ENCODE measurements at places on chromosomes 13 and 19.

- DNase-seq, result no peak
These were observed 1.7 kb upstream of the SIGLEC7 start for GRCh38 chr19:51140441-51140840.

- no peak for DNase-seq
These were observed 14.0 kb upstream of the MYADM start for GRCh38 chr19:53853707-53854106.

- DNase-seq, result no peak
These were observed 904 bp upstream of the ALOX5AP start for GRCh38 chr13:30734439-30734838.

DNA sequence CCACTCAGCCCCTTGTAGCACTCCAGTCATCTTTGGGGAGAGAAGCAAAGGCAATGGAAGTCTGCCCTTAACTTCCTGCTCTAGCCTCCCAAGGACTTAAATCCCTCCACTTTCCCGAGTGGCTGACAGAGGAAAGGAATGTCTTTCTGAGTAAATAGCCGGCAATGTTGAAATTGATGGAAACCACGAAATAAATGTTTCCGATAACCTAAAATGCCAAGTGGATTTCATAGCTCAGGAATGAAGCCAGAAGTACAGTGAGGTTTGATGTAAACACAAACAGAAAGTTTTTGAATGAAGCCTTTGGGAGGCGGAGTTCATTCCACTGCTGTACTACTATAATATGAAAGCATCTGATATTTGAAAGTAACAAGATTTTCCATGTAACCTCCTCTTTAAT lies 14.0 kb upstream of the TBC1D4 start:
- no peak for DNase-seq

DNA sequence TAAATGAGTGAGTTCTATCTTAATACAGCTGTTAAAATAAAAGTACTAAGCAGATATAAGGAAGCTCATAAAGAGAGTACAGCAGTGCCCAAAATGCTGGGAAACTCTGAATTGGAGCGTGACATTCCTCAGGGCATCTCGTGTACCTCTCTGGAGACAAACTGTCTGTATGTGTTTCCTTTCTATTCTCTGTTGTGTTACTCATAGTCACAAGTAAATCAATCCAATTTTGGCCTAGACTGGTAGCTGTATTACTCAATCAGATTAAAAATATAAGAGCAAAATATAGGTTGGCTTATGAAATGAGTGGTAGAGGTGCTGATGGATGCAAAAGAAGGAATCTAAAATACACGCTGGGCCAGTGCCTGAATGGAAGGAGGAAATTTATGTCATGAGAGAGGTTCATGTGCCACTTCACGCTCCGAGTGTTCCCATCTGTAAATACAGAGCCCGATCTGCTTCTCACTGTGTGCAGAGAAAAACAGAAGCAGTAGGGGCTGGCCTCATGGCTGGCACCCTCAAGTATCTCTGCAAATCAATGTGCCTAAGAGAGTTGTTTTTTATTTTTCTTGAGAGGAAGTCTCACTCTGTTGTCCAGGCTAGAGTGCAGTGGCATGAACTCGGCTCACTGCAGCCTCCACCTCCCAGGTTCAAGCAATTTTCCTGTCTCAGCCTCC lies 58.7 kb upstream of the RGCC start:
- no peak for DNase-seq

DNA sequence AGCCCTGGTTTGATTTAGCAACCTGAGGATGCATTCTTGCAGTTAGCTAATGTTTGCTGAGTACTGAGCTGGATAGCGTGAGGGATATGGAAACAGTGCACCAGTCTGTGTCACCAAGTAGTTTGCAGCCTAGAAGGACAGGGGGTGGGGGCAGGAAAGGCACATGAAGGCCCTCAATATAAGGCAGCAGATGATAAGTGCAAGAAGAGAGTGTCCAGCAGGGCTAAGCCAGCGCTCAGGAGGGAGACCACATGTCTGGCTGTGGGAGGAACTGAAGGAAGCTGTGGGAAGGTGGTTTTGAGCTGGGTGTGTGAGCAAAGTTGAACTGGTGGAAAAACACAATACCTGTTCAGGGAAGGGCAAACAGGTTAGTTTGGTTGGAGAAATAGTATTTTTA lies 1.7 kb downstream of the CXCL17 start:
- no peak for DNase-seq

DNA sequence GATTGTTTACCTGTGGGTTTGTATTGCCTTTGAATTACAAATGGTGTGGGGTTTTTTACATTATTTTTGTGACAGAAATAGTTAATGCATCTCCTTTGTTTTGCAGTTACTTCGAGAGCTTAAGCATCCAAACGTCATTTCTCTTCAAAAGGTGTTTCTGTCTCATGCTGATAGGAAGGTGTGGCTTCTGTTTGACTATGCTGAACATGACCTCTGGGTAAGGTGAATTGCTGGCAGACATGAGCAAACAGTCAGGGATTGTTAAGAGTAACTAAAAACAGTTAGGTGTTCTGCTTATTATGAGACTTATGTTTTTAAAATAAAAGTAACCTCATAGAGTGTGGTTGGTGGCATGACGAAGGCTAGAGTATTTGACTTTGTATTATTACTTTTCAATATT lies 95.0 kb downstream of the CDK8 start:
- no peak for DNase-seq

GRCh38 chr19:19445911-19446361 lies 40.5 kb downstream of the GATAD2A start:
- DNase-seq, result no peak

DNA sequence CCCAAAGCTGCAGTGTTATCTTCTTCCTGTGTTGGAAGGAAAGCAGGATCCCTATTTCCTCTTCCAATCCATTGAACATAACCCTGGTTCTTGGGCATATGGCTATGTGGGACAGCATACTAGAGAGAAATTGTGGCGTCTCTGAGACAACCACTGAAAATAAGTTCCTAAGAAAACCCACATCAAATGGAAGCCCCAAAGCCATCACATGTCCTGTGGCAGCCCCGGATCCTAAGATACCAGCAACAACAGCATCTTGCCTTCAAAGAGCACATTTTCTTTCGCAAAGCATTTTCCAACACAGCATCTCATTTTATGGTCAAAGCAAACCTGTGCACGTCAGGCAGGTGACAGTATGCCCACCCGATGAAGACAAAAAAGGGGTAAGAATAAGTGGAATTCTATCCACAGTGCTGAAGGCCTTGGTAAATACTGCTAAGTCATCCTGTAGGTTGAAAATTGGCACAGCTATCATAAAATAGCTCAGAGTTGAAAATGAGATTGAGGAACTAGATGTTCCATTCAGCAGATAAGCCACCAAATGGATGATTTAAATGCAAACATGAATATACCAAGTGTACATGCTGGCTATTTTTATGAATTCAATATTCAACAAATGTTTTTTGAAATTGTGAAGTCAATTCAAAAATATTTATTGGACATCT lies 232.2 kb downstream of the DLEU7 start:
- no peak for DNase-seq

- no peak for DNase-seq
These were observed 16.7 kb downstream of the TSKS start for GRCh38 chr19:49746206-49746958.

DNA sequence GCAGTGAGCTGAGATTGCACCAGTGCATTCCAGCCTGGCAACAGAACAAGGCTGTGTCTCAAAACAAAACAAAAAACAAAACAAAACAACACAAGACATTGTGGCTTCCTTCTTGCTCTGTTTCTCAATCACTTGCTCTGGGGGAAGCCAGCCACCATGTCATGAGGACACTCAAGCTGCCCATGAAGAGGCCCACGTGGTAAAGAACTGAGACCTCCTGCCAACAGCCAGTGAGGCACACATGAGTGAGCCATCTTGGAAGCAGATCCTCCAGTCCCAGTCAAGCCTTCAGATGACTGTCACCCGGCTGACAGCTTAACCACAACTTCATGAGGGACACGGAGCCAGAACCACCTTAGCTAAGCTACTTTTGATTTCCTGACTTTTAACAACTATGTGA lies 25.2 kb downstream of the CPT1C start:
- no peak for DNase-seq

- no peak for DNase-seq
These were observed 434.3 kb downstream of the EFNB2 start for GRCh38 chr13:106101201-106101600.

DNA sequence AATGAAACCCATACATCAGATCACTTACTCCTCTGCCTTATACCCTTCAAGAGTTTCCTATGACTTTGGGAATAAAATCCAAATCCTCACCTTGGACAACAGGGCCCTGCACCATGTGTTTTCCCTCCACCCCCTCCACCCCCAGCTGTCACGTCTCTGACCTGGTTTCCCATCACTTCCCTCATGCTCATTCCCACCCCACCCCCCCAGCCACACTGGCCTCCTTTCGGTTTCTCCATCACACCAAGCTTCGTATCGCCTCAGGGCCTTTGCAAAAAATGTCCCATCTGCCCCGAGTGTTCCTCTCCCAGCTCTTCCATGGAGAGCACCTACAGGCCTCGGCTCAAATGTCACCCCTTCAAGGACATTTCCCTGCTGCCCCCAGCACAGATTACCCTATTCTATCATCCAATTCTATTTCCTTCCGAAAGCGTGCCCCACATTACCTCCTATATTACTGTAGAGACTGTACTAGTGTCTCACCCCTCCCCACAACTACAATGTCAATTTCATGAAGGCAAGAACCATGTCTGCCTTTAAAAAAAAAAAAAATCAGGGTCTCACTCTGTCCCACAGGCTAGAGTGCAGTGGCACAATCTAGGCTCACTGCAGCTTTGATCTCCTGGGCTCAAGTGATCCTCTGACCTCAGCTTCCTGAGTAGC lies 16.8 kb upstream of the FFAR2 start:
- DNase-seq, result no peak

DNA sequence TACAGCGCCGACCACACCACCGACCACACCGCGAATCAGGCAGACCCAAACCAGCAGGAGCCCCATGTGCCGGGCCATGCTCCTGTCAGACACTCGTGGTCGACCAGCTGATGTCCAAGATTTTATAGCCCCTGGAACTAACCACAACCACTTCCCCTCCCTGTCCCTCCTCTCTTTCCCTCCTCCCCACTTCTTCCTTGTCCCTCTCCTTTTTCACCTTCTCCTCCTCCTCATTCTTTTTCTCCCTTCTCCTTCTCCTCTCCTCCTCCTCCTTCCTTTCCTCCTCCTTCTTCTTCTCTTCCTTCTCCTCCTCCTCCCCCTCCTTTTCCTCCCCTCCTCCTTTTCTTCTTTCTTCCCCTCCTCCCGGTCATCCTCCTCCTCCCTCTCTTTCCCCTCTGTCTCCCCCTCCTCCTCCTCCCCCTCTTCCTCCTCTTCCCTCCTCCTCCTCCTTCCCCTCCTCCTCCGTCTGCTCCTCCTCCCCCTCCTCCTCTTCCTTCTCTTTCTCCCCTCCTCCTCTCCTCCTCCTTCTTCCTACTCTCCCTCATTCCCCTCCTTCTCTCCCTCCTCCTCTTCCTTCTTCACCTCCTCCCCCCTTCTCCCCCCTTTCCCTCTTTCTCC lies 670 bp downstream of the BSPH1 start:
- DNase-seq, result no peak

DNA sequence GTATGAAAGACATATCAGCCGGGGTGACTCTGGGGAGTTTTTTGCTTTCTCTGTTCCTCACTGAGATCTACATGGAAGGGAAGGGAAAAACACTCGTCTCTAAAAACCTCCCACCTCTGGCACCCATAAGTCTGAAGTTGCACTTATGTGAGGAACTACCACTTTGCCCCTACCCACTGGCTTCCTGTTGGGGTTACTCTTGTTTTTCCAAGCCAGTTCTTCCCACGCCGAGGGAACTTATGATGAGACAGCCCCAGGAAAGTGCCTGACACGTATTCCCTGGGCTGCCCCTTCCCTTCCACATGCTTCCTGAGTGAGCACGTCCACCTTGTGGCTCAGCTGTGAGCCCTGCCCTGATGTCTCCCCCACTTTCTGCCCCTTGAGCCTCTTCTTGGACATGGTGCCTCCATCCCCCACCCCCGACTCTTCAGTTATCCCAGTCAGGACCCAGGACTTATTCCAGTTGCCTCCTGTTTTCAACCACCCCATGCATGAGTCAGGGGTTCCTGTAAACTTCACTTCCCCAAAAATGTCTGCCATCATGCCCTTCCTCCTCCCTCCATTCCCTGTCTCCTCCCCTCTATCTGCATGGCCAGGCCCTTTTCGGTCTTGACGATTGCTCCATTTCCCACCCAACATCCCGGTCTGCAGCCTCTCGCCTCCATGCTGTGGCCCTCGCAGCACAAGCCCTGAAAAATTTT lies 5.1 kb upstream of the SIGLEC7 start:
- DNase-seq, result no peak

DNA sequence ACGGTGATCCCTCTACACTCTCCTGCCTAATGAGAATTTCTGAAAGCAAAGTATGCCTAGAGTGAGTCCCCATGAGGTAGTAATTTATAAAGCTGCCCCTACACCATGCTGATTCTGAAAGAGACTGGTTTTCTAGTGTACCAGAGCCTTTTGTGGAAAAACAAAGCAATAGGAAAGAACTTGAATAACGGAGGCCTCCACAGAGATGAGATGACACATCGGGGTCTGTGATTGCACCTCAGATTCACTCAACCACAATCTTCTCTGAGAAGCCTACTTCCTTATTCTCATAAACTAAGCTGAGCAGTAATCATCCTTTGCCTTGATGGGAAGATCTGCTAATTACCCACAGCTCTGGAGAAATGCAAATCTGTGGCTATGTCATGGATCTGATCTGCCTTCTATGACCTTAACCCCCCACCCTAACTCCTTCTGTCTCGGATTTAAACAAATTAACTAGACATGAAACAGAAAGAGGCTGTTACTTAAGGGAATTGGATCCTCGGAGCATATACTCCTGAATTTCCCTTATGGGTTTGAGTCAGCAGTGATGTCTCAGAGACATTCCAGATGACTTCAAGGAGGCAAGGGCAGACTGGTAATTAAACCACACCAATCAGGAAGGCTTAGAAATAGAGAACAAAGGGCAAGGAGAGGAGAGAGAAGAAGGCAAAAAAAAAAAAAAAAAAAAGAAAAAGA lies 128.0 kb downstream of the DCT start:
- no peak for DNase-seq

GRCh38 chr19:56321254-56321988 lies 6.8 kb upstream of the ZSCAN5A start:
- no peak for DNase-seq

DNA sequence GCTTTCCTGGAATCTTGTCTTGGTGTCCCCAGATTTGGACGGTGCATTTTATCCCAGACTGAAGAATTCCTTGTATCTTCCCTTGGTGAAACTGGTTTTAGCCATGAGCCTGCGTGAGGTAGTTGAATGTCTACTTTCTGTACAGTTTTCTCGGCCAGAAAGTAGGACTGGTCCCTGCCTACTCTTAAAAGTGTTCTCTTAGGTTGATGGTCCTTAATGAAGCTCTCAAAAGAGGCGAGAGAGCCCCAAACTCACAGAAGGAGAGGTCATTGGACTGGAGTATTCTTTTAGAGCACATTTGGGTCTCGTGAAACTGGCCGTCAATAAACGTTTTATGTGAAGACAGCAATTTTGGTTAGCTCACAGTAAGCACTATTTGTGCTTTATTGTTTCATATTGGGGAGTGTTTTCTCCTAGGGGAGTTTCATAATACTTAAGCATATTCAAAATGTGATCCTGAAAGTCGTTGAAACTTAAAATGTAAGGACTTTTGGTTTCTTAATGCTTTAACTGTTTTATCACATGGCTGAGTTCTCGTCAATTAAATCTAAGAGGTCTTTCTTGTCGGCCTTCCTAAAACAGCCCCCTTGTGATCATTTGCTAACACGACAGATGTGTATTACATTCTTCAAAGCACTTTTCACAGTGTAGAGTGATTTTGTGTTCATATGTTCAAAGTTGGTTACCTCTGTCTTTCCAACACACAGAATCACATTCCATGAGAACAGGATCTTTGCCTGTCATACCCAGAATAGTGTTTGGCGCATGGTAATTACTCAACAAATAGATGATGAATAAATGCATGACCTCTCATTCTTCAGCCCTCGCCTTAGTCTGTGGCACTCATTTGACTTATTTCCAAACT lies 889 bp downstream of the GTF2F2 start:
- no peak for DNase-seq

Data from stimulated activated CD8-positive, alpha-beta memory T cell treated with anti-CD3 and anti-CD28 coated beads, Interleukin-4, amount 100 ng/mL, for 1 hour (primary cell).